Femur (tissue), 1 donor: ENCODE measurements at places on chromosomes 7 and 10.

- no peak for DNase-seq
Measured at GRCh38 chr7:159104188-159104920, 40.3 kb downstream of the VIPR2 start.

- no peak for DNase-seq
Measured at GRCh38 chr7:103637726-103638125, 191.7 kb upstream of the SLC26A5 start.

DNA sequence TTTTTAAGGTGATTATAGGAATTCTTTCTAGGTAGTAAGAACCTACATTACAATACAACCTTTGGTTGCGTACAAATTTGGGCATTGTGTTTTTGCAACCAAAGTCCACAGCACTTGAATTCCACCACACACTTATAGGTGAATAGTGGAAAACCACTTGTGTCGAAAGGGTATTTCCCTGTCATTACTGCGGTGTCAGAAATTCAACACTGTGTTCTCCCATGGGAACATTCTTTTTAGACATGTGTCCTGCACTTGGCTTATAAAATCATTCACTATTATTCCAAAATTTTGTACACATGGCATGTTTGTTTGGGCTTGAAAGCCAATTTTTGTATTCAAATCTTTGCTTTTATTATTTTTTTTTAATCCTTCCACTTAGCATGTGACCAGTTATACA lies 333.7 kb downstream of the PRPF18 start:
- DNase-seq = no peak

GRCh38 chr7:31651234-31652062 lies 35.6 kb upstream of the PPP1R17 start:
- no peak for DNase-seq

GRCh38 chr10:4902571-4903011 lies 60.6 kb upstream of the AKR1C1 start:
- DNase-seq = no peak

GRCh38 chr10:107473225-107473624 lies 308.7 kb upstream of the SORCS1 start:
- no peak for DNase-seq

DNA sequence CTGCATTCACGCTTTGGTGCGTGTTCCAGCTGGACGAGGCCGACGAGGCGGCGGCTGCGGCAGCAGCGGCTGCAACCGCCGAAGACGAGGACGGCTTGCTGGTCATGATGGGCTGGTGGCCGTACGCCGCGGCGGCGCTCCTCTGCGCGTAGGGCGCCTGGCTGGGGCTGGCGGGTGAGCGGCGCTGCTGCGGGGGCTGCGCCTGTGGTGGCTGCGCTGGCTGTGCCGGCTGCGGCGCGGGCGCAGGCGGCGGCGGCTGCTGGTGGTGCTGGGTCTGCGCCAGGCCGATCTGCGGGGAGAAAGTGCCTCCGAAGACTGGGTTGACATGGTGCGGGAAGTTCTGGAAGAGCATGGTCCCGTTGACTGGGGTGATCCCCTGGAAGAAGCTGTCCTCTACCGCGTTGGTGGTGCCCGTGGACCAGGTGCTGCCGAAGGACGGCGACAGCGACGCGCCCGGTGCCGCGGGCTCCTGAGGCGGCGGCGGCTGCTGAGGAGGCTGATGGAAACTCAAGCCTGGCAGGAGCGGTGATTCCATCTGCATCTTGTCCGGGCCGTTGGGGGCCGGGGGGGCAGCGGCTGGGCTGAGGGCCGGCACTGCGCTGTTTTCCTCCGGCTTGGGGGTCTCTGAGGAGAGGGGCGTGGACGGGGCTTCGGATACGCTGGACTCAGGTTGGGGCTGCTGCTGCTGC lies 51.1 kb downstream of the CPEB3 start:
- DNase-seq = peak; percentile 55

GRCh38 chr10:11724938-11725776 lies 17.0 kb upstream of the ECHDC3 start:
- DNase-seq = no peak

- DNase-seq = no peak
Measured at GRCh38 chr10:100773646-100774045, 28.3 kb downstream of the PAX2 start.

DNA sequence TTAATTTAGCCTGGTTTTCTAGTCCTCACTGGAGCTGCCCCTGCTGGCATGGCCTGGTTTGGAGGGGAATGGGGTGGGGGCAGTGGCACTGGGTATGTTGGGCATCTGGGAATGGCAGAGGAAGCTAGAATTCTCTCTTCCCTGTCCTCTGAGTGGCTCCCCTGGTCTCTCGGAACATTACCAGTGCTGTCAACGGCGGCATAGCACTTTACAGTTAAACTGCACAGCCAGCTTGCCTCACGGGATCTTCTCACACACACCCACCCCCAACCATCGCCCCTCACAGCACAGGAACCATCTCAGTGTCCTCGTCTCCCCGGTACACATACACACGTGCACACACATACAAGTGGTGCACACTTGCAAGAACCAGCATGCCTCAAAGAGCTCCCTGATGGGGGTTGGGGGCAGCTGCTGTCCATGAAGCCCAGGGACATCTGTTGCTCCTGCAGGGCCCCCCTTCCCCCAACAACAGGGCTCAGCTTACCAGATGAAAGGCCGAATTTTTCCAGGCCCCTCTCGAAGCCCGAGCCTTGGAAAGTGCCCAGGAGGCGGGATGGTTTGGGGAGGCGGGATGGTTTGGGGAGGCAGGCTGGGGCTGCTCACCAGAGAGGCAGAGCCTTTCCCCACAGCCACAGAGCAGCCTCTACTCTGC lies 41.0 kb downstream of the TSPAN15 start:
- DNase-seq = peak; percentile 78

GRCh38 chr10:52491246-52491995 lies 177.3 kb downstream of the DKK1 start:
- no peak for DNase-seq

DNA sequence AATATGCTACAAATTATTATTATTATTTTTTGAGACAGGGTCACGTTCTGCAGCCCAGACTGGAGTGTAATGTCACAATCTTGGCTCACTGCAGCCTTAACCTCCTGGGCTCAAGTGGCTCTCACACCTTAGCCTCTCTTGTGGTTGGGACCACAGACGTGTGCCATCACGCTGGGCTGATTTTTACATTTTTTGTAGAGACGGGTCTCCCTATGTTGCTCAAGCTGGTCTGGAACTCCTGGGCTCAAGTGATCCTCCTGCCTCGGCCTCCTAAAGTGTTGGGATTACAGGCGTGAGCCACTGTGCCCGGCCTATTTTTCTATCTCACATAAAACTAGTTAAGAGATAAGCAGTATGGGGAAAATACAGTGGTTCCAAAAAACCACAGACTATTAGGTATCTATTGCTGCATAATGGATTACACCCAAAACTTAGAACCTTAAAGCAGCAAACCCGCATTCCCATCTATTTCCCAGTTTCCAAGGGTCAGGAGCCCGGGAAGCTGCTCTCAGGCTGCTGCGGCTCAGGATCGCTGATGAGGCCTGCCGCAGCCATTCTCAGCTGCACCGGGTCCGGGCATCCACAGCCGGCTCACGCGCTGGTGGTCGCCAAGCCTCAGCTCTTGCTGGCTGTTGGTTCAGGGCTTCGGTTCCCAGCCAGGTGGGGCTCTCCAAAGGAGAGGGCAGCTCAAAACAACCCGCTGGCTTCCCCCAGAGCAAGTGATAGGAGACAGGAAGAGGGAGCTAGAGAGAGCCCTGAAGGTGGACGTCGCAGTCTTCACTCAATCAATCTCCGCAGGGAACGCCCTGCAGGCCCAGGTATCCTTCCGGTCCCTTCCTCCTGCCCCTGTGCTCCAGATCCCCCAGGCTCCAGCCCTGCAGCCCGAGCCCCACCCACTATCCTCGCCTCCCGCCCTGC lies 128.2 kb downstream of the UBE2H start:
- DNase-seq = no peak

DNA sequence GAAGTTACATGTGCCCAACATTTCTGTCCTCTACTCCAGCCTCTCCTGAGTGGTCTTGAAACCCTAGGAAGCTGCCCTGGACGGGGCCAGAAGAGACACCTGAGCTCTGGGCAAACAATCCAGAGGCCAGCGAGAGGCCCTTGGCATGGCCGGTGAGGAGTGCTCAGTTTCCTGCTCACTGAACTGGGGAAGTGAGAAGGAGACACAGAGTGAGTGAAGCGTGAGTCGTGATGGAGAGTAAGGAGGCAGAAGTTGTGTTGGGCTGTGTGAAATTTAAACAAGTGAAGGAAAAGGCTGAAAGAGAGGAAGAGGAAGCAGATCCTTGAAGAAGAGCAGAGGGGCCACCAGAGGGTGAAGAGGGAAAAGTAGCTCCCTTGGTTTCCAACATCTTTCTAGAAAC lies 73.2 kb downstream of the WNT2 start:
- DNase-seq = no peak

DNA sequence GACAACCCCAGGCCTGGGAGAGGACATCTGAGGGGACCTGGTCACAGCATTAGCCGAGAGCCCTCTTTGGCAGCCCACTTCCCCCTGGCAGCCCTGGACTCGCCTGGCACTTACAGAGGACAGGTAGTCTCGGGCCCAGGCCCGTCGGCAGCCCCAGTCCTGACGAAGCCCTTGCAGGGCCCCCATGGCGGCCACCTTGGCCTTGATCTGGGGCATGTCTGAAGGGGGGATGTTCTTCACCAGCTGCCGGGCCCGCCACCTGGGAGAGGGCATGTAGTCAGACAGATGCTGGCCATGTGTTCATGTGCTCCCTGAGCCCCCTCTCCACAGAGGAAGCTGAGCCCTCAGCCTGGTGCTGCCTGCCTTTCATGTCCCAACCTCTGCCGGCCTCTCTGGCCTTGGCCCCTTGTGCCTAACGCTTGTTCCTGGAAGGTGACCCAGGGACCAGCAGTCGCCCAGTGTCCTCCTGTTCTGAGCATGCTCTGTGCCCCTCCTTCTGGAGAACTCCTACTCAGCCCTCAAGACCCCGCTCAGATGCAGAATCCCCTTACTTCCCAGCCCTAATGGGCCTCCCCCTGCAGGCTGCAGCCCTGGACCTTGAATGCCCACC lies 13.9 kb downstream of the MYO1G start:
- peak; percentile 16 for DNase-seq

DNA sequence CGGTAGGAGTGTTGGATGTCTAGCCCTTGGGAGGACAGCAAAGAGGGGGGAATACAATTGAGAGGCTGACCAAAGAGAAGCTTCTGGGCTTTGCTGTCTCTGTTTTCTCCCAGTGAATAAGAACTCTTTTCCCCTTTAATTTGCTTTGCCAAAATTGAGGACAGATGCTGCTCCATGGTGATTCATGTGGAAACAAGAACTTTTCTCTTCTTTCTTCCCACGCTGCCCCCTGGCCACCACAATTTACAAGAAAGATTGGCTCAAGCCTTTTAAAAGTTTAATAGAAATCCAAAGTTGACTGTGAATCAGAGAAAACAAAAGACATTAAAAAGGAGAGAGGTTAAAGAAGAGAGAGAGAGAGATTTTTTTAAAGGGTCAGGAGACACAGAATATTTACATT lies 49.0 kb downstream of the PRR15 start:
- no peak for DNase-seq

DNA sequence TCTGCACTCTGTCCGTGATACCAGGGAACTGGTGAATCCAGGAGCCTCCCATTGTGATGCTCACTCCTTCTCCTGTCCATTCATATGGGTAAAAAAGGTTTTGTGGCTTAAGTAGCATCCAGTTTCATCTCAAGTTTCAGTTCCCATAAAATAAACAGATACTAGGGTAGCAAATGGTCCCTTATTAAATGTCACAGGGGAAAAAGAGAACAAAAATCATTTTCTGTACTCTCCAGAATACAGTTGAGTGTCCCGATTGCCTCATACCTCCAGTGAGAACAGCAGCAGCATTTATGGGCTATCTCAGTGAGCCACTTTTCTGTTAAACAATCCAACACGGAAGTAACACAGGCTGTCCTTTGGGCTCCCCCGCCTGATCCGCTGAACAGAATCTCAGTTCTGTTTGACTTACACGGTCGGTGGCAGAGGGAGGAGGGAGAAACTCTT lies 179.6 kb downstream of the CELF2 start:
- no peak for DNase-seq

GRCh38 chr7:98221611-98222532 lies 10.6 kb downstream of the BHLHA15 start:
- DNase-seq = no peak

DNA sequence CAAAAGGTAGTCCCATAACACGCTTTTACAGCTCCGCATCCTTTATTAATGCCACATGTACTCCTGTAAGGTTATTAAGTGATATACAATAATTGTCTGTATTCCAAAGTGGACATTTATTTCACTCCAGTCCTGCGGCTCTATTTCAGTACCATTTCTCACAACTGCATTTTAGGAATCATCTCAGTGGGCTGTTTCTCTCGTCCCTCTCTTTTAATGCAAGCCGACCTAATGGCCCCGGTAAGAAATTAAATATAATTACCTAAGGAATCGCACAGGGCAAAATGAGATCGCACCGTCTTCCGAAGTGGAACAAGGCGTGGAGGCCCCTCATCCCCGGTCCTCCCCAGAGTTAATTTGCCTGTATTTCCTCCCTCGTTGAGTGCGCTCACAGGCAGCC lies 216.5 kb downstream of the RAB11FIP2 start:
- DNase-seq = no peak

- no peak for DNase-seq
Measured at GRCh38 chr7:80357530-80357929, 154.3 kb downstream of the GNAT3 start.

DNA sequence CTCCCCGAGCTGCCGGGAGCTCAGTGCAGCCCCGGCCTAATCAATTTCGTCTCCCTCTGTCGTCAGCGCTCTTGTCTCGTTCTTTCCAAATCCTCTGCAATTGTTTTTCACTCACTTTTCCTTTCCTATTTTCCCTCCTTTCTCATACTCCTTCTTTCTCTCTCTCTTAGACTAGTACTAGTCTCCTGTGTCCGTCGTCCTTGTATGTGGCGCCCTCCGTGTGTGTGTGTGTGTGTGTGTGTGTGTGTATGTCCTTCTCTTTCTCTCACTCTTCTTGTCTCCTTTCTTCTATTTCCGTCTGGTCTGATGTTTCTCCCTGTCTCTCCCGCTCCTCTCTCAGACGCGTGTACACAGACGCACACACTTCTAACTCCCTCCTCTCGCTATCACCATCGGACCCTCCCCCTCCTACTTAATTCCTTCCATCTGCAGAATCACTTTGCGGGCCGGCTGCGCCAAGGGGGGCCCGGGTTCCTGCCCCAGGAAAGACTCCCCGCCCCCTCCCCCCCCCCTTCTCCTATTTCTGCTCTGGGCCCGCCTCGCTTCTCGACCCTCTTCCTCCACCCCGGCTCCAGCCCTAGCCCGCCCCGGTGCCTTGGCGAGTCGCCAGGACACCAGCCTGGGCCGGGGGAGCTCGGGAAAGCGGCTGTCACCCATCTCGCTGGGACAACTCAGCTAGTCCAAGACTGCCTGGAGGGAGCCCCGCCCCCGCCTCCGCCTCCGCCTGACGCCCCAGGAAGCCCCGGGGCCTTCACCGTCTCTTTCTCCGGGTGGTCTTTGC lies 743 bp upstream of the ZCCHC24 start:
- DNase-seq = peak; percentile 86
